Stimulated activated CD4-positive, alpha-beta T cell treated with anti-CD3 and anti-CD28 coated beads, Interleukin-1b, Interleukin-23, amount 100 ng/mL, for 1 hour (primary cell): ENCODE measurements at places on chromosomes 3 and 15.

DNA sequence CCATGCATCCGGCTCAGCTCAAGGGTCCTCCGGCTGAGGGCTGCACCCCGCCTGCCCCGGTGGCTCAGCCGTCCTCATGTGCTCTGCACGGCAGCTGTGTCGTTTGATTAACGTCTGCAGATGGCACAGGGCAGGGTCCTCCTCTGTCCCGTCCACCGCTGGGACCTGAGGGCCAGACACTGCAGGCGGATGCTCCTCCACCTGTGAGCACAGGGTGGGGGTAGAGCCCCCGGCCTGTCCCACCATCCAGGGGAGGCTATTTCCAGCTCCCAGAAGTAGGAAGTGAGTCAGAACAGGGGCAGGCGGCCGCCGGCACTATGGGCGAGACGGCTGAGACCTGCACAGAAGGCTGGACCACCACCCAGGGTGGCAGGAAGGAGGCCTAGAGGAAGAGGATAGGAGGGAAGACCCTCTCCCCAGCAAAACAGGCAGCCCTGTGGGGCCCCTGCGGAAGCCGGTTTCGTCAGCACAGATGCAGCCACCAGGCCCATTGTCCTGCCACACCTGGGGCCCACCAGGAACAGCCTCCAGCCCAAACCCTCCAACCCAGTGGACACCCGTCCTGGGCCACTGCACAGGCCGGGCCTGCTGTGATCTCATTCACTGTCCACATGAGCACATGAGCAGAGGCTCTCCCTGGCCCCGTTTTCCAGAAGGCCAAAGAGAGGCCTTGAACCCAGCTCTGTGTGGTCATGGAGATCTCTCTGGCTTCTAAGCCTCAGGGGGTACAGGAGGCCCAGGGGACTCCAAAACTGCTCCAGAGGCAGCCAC is 12.6 kb upstream of the PLXND1 start:
- no peak for DNase-seq

DNA sequence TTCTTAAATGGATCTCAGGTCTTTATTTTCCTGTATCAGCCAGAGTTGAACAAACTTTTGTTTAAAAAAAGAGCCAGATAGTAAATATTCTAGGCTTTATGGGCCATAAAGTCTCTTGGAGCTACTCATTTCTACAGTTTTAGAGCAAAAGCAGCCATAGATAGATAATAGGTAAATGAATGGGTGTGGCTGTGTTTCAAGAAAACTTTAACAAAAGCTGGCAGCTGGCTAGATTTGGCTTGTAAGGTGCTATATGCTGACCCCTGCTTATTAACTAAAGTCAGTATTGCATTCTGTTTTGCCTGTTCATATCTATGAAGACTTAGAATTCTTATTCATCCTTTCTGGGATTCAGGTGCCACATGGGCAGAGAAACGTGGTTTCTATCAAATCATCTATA is 29.0 kb downstream of the MFN1 start:
- DNase-seq, result no peak

GRCh38 chr15:74322558-74323180 is 44.8 kb downstream of the CYP11A1 start:
- no peak for DNase-seq

GRCh38 chr15:82105451-82106215 is 59.8 kb upstream of the MEX3B start:
- no peak for DNase-seq

DNA sequence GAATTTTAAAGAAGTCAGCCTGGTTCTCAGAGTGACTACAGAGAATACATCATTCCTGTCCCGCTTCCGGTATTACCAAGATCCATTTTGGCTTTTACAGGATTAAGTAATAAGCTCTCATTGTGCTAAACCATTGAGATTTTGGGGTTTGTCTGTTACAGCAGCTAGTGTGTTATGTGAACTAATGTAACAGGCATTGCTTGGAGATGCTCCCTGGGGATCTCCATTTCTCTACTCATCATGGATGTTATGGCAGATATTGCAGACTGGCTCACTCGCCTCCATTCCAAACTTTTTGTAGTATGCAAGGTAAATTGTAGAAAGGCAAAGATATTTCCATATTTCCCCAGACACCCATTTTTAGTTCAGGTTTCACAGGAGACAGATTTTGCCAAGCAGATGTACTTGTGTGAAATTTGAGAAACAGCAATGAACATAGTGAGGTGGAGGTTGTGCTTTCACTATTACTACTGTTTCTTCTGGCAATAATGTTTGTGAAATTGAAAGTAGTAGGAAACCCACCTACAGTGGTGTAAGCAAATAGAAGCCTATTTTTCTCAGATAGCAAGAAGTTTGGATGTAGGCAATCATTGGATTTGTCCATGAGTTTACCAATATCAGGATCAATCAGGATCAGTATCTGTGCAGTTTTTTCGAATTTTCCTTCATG is 177.1 kb upstream of the GALNT15 start:
- DNase-seq, result no peak

GRCh38 chr15:69525543-69525942 is 72.9 kb downstream of the RPLP1 start:
- DNase-seq, result no peak

GRCh38 chr15:83602021-83602420 is 51.9 kb upstream of the ADAMTSL3 start:
- no peak for DNase-seq

- no peak for DNase-seq
Observed at GRCh38 chr15:75836959-75837334, 6.3 kb upstream of the UBE2Q2 start.

DNA sequence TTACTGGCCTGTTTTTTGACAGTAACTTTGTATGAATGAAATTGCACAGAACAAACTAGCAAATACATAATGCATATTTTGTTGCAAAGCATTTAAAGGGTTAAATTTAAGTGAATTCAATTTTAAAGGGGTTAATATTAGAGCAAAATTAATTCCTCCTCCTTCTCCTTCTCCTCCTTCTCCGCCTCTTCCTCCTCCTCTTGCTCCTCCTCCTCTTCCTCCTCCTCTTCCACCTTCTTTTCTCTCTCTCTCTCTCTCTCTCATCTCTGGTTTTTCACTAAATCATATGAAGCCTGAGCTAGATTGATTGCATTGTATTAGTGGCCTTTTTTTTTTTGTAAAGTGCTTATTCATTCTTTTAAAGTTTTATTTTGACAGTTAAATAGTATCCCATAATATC is 154.5 kb downstream of the THRB start:
- DNase-seq, result no peak

- DNase-seq, result no peak
Observed at GRCh38 chr3:12938258-12938711, 96.9 kb upstream of the RPL32 start.

- DNase-seq, result peak; percentile 41
Observed at GRCh38 chr15:74053941-74054529, 28.3 kb downstream of the GOLGA6A start.

DNA sequence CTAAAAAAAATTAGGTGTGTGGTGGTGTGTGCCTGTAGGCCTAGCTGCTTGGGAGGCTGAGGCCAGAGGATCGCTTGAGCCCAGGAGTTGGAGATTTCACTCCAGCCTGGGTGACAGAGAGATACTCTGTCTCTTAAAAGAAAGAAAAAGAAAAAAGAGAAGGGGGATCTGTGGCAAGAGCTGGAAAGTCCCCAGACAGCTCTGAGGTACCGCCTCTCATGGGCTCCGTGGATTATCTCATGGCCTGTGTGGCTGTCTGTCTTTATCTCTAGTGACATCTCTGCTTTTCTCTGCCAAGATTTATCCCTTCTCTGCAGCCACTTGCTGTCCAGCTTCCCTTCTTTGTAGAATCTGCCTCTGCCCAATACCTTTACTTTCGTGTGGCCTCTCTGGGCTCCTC is 5.7 kb downstream of the EXOSC7 start:
- no peak for DNase-seq

- DNase-seq, result no peak
Observed at GRCh38 chr3:151142929-151143328, 57.5 kb downstream of the MED12L start.

- no peak for DNase-seq
Observed at GRCh38 chr3:53113293-53114010, 16.8 kb downstream of the RFT1 start.
